CD4-positive, alpha-beta T cell treated with Interleukin-17A for 1 hour (primary cell): ENCODE measurements at places on chromosomes 4 and X.
A peak's percentile ranks its signal among the peaks of the same experiment; 100 is the strongest.

GRCh38 chr4:127140306-127140705 is 492.5 kb upstream of the INTU start:
- DNase-seq, result no peak

DNA sequence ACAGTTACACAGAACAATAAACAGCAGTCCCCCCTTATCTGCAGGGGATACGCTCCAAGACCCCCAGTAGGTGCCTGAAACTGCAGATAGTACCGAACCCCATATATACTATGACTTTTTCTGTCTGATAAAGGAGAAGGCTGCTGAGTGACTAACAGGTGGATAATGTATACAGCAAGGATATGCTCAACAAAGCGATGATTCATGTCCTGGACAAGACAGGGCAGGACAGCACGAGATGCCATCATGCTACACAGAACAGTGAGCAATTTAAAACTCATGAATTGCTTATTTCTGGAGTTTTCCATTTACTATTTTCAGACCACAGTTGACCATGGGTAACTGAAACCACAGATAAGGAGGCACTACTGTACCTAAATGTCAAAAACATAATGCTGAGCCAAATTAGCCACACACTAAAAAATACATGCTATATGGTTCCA is 76.1 kb downstream of the MANBA start:
- no peak for DNase-seq

- DNase-seq, result no peak
Observed at GRCh38 chr4:122614621-122615020, 6.2 kb downstream of the IL21 start.

GRCh38 chr4:184350213-184350817 is 124.0 kb downstream of the IRF2 start:
- no peak for DNase-seq

DNA sequence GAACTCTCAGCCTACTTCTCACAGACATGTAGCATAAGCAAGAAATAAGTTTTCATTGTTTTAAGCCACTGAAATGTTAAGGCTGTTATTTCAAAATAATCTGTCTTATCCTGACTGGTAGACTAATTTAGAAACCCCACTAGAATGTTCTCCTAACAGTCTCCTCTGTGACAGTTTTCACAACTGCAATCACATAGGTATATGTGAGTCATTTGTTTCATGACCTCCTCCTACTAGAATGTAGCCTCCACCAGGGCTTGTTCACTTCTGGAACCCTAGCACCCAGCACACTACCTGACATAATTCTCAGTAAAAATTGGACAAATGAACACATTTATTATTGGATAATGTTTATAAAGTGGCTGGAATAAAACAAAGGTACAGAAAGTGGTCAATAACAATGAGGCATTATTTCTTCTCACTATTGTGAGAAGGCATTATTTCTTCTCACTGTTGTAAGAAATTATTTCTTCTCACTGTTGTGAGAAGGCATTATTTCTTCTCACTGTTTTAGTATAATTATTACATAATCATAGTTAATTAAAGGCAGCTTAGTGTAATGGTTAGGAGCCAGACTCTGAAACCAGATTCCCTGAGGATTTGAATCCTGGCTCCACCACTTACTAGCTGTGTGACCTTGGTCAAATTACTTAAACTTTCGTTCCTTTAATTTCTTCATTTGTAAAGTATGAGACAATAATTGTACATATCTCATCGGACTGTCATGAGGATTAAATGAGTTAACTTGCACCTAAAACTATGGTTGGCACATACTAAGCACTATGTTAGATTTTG is 251.5 kb downstream of the RASL11B start:
- no peak for DNase-seq

DNA sequence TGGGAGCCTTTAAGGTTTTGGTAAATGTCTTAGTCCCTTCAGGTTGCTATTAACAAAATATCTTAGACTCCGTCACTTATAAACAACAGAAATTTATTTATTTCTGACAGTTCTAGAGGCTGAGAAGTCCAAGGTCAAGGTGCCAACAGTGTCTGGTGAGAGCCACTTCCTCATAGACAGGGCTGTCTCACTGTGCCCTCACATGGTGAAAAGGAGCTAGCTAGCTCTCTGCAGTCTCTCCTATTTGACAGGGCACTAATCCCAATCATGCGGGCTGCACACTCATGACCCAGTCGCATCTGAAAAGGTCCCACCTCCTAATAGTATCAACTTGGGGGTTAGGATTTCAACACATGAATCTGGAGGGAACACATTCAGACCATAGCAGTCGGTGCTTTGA is 63.4 kb upstream of the KLF3 start:
- DNase-seq, result peak; percentile 16

DNA sequence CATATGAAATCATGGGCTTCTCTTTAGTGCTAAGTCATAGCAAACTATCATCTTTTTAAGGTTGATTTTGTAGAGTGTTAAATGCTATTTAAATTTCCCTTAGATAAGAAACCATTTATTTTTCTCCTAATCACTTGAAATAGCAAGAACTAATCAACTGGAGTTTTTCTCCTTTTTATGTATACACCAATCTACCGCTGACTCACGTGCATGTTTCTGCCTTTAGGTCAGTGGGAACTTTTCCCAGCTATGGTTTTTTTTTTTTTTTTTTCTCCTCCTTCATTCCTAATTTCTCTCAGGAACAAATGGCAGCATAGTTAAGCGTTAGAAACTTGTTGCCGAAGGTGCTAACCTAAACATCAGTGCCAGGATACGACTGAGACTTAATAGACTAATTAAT is 176.4 kb downstream of the BMPR1B start:
- DNase-seq, result no peak

DNA sequence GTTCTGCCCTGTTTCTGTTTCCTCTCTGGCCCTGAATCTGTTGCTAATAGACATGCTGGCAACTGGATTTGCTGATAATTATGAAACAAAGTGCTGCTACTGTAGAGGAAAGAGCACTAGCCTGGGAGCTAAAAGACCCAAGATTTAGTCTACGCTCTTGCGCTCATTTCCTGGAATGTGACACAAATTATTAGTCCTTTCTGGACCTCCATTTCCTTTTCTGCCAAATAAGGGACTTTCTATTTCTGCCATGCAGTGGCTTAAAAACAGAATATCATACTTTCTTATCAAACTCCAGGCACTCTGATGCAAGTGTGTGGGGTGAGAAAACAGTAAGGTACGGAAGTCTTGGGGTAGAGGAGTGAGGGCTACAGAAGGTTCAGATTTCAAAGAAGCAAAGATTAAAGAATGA is 48.3 kb upstream of the GPR174 start:
- peak; percentile 70 for DNase-seq

DNA sequence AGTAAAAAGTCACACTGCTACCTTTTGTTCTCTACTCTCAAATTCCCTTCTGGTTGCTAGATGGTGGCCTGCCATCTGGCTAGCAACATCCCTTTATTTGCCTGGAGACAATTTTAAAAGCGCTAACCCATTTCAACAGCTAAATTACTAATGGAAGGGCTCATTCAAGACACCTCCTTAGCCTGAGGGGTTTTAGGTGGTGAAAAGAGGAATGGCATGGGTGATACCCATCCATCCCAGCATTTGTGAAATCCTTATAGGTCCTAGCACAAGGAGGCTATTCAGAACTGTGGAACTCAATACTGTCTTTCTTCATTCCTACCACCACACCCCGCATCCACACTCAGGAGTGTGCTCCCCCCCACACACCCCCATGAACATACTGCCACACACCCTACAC is 33.5 kb downstream of the ARHGEF9 start:
- DNase-seq, result no peak

GRCh38 chr4:40952217-40952616 is 202.5 kb downstream of the NSUN7 start:
- DNase-seq, result no peak

DNA sequence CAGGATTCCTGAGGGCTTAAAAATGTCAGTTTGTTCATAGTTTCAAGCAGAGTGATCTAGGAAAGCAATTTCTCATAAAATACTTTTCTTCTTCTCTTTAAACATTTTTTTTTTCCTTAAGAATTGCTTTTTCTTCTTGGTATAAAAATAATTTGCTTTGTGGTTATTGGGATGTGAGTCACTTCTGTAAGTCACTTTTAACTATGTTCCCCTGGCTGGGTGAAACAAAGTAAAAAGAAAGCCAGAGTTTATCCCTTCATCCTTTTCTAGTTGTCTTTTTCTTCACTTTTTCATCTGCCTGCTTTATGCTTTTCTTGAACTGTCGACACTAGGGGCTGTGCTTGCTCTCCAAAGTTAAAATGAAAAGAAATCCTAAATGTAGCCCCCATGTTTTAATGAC is 33.5 kb downstream of the ARSJ start:
- no peak for DNase-seq

DNA sequence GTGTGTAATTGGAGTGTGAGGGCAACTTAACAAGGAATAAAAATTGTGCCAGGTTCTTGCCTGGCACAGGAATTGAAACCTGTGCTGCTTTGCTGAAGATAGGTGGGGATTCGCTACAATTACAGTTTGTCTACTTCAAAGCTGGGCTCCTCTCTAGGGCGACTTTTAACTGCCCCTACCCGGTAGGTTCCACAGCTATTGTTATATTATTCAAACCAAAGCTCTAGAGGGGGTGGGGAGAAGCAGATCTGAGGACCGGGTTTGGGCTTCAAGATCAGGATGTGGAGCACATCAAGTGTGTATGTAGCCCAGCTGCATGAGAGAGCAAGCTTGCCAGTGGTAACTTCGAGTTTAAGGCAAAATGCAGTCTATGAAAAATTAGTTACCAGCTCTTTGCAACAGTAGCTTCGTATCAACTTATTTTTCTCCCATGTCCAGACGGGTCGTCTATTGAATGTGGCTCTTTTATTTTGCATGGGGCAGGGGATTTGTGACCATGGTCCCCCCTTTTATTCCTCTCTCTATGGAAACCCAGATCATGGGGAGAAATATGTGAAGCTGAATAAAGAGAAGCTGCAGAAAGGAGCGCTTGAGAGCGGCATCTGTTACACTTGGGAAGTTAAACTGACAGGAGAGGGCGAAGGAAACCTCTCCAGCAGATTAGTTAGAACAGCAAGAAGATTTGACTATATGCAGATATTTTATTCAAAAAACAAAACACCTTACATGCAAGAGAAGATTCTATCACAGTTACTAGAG is 3.2 kb upstream of the POU3F4 start:
- no peak for DNase-seq
